ENCODE measurements at places on chromosomes 13 and 19.
A peak's percentile ranks its signal among the peaks of the same experiment; 100 is the strongest.

DNA sequence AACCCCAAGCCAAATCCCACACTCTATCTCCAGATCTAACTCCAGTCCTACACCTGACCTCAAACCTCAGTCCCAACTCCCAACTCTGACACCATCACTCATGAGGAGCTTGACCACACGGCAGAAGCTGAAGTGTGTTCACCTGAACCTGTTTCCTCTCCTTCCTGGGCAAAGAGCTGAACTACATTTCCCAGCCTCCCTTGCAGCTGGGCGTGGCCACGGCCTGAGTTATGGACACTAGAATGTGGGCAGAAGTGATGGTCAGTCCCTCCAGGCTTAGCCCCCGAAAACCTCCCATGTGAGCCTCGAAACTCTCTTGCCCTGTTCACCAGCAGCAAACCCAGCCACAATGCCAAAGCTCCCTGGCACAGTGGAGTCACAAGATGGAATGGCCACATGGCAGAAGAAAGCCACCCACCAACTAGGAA lies 19.5 kb upstream of the MEIS3 start:
- DNase-seq = no peak

DNA sequence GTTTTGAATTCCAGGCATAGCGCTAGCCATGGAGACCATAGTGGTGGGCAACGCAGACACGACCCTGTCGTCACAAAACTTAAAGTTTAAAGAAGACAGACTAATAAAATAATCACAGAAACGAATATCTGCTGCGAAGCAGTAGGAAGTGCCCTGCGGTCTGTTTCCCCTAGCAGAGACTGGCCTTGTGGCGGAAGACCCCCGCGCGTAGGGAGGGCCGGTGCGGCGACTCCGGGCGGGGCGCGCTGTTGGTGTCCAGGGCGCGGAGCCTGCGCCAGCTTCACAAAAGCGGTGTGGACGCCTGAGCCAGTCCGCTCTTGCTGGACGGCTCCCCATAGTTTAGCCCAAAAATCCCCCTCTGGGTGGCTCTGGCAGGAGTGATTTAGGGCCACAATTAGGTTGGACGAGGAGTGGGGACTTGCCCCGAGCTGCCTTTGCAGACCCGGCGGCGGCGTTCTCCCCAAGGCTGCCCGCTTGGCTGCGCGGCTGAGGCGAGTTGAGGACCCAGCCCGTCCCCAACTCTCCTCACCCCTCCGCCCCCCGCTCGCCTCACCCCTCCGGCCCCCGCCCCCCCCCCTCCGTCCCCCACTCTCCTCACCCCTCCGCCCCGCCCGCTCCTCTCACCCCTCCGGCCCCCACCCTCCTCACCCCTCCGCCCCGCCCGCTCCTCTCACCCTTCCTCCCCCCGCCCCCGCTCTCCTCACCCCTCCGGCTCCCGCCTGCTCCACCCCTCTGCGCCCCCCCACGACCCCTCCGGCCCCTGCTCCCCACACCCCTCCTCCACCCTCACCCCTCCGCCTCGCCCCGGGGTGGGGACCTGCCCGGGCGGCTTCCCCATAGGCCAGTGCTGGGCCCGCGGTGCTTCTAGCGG lies 14.2 kb upstream of the LATS2 start:
- peak; percentile 75 for DNase-seq

DNA sequence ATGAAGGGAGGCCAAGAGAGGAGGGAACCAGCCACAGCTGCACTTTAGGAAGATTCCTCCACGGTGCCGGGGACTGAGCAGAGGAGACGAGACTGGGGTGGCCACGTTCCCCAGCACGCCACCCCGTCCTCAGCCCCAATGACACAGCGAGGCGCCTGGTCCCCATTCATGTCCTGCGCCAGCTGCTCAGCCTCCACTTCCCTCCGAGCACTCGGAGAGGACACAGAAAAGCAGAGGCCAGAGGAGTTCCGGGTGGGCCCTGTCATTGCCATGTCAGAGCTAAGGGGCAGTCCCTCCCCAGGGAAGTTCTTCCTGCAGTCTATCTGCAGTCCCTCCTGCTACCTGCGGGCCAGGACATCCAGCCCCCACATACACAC lies 53.2 kb upstream of the NFIC start:
- DNase-seq = no peak

DNA sequence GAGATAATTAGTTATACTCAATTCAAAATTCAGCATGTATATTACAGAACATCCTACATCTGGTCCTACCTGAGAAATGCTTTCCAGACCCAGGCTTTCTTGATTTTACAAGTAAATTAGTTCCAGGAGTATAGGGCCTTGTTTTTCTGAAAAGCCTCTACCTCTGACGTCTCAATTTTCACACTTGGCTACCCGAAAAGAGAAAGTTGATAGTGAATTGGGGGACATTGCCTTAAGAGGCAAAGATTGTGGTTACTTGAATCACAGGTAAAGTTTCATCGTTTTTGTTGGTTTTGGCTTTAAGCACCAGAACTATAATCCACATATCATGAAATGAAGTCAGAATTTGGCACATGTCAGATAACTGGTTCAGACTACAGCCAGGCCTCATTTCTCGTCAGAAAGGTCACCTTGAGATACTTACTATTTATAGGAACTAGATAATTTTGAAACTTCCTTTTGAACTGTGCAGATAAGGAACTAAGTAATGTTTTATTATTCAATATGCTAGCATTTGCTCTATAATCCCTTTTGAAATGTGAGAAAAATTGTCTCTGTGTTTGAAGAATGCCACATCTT lies 30.8 kb downstream of the FAM124A start:
- DNase-seq = peak; percentile 41

DNA sequence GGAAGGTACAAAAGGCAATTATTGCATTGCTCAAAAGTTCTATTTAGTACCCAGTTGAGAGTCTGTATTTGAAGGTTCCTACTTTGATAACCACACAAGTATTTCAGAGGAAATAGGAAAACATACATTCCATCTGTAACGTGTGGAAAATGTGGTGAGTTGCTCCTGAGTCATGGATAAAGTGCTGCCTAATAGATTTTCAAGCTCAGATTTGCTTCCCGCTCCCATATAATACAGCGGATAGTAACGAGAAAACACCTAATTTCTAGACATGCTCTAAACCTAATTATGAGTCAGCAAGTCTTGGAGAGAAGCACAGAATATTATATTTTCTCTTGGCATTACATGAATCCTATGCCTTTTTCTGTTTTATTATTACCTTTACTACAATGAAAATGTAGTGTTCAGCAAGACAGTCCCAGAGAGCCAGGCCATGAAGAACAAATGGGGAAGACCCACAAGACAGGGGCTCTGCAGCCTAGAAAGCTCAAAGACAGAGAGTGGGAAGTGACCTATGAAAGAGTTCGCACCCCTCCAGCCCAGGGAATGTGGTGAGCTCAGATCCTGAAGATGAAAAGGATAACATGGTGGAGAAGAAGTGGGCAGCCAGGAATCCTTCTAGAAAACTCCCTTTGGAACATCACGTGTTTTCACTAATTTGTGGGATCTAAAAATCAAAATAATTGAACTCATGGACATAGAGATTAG lies 116.1 kb downstream of the STARD13 start:
- no peak for DNase-seq

DNA sequence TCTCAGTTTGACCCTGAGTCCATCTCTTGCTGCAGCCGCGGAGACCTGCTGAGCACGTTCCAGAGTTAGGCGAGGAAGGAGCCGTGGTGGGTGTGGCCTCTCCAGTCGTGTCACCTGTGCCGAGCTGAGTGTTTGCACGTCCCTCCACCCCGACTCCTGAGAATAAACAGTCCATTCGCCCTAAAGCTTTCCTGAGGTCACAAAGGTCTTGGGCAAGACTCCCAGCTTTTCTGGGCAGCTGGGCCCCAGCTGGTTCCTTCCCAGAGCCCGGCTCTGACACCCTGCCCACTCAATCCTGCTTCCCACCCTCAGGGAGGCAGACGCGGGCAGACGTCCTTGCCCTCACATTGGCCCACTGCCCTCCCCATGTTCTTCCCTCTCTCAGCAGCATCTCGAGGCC lies 142.2 kb downstream of the KCTD15 start:
- no peak for DNase-seq

GRCh38 chr19:16216744-16217670 lies 19.3 kb downstream of the AP1M1 start:
- DNase-seq = no peak

- no peak for DNase-seq
Observed at GRCh38 chr13:94173312-94173854, 306.1 kb downstream of the DCT start.

GRCh38 chr13:87669379-87669978 lies 1.7 kb upstream of the SLITRK5 start:
- peak; percentile 76 for DNase-seq

DNA sequence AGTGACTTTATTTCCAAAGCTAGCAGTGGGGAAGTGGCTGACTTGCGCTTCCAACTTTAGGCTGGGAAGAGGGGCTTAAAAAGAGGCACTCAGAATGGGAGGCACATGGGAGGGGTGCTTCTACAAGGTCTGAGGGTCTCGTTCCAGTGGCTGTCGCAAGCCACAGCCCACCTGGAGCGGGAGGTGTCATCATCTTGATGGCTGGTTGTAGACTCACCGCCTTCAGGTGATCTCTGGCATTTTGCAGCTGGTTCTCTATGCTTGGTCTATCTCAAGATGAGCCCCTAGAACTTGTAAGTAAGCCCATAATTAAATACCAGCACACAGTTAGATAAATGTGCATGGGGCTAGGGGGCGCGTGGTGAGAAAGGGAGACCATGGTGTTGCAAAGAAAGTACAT lies 9.2 kb downstream of the TEX29 start:
- DNase-seq = no peak

DNA sequence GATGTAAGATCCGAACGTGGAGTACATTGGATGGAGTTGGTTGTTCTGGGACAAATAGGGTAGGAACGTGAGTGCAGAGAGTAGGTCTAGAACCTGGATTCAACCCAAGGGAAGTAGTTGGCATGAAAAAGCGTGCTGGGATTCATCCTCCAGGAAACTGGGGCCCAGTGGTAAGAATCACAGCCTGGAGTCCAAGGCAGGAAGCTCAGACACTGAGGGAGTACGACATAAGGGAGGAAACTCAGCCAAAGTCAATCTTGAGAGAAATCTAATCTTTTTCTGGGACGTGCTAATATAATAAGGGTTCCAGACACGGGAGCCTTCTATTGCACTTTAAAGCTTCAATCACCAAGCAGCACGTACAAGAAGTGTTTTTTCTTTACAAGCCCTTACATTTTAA lies 46.4 kb downstream of the DLEU7 start:
- no peak for DNase-seq

DNA sequence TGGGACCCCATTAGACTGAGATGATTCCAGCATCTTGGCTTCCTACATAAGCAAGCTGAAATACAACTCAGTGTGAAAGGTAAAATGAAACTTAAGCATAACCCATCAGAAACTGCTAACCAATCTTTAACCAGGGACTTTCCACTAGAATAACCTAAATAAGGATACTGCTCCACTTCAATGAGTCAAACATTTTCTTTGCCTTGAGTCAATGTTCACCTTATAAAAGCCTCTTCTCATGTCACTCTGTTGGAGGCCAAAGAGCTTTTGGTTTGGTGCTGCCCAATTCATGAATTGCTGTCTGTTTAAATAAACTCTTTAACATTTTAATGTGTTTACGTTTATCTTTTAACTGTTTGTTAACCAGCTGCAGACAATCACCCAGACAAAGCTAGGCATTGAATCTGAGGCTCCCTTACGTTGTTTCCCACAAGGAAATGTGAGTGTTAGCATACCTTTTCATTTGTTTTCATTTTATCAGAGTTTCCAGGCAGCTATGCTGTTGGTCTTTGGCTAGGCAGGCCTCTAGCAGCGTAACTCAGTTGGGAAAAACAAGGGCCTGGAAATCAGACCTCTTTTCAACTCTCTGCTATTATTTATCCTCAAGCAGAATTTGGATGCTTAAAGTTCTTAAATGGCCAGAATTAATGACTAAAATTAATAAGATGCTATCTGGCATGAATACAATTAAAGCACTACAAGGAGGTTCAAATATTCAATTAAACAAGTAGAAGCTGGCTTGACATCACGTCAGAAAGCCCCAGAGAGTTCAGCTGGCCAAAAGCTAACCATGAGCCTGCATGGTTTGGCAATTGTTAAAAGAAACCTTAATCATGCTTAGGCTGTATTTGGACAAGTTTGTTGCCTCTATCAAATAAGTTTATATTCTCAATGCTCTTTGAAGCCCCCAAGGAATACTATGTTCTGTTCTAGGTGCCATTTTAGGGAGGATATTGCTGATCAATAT lies 200.2 kb downstream of the DCLK1 start:
- DNase-seq = no peak

GRCh38 chr19:16928916-16929315 lies 40.1 kb downstream of the F2RL3 start:
- DNase-seq = no peak

- DNase-seq = no peak
Observed at GRCh38 chr13:110158226-110158625, 148.7 kb downstream of the COL4A1 start.

- no peak for DNase-seq
Observed at GRCh38 chr19:39200803-39201115, 3.3 kb downstream of the SYCN start.

DNA sequence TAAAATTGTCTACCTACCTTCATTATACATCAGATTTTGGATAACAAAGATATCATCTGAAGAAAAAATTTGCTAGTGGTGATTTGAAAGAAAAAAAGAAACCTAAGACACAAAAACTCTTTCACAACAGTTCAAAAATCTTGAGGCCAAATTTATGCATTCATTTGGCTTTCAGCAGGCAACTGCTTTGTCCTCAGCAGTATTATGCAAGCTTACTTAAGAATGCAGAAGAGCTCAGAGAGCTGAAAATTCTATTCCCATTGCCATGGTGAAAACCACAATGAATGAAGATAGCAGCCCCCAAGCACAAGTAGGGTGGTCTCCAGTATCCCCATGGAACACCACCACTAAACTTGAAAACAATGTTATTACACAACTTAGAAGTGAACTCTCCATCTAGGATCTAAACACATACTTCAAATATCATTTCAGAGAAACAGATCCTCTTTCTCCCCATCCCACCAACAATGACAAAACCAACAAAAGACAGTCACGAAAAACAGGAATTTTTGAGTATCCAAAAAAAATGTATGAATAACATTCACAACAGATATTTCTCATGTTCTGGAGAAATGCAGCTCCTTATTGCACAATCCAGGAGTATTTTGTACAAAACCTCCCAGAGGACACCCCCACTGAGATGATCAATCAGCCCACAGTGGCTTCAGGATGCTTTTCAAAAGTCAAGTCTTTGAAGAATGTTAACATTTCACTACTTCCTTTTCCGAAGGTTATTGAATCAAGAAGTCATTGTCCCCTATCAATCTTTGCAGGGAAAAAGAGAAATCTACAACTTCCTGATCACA lies 192.7 kb downstream of the LHFPL6 start:
- peak; percentile 50 for DNase-seq

- DNase-seq = no peak
Observed at GRCh38 chr13:20782116-20782708, 8.5 kb upstream of the EEF1AKMT1 start.

All from hematopoietic multipotent progenitor cell treated with erythropoietin and hydrocortisone succinate and interleukin-3 and kit ligand, for 4 days (in vitro differentiated cells).